Hippocampal formation (tissue), 2 donors: ENCODE measurements at places on chromosomes 5 and 9.

GRCh38 chr9:125812403-125812802, 65.2 kb downstream of the PBX3 start:
- DNase-seq: no peak

DNA sequence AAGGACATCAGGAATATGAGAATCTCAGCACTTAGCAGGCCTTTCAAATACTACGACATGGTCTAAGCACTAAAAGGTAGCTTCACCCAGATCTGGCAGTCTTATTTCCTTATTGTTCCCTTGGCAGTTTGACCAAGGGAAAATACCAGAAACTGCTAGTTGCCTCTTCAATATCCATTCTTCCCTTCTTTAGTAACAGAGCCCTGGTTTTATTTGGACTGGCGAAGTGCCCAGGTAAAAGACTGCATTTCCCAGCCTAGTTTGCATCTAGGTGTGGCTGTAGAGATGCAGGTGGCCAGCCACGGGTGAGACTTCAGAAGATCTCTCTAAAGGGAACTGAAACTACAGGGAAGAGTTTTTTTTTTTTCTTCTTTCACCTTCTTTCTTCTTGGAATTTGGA, 21.6 kb downstream of the DMRT2 start:
- DNase-seq: no peak

DNA sequence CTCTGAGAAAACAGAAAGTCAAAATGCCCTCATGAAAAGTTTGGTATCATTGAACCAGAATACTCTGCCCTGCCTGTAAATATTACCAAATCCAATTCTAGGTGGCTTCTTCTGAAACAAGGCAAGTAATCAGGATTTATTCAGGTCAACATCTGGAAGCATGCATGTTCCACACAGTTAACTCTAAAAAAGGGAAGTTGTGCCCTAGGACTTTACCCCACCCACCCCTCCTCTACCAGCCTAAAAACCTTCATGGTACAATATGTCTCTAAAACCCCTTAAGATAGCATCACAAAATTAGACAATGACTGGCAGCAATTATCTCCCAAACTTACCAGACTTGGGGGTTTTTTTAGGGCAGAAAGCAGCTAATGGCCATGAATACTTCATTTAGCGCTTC, 414.8 kb upstream of the SLC30A5 start:
- no peak for DNase-seq

GRCh38 chr5:119318256-119318894, 37.4 kb upstream of the TNFAIP8 start:
- DNase-seq: no peak

GRCh38 chr9:8477450-8477849, 677.9 kb upstream of the DMAC1 start:
- DNase-seq: no peak

DNA sequence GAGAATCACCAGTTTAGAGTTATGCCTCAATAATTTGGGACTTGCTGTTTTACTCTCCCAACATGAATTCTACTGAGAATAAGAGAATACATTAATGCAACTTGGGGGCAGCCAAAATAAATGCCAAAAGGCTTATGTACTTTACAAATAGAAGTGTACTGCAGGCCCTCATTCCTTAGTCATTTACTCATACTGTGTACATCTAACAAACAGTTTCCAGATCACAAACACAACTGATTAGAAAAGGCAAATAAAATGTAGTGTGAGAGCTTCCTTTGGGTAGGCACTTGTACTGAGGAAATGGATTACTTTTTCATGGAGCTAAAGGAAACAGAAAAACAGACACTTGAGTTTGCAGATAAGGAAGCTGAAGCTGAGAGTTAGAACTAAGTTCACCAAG, 12.6 kb downstream of the ANKDD1B start:
- DNase-seq: no peak

GRCh38 chr5:148202531-148203203, at the start of gene SPINK6:
Gene SPINK6, plus strand, starts transcription at chr5:148203042. Its CDS starts 55 bp downstream, at chr5:148203097.
- DNase-seq: no peak

DNA sequence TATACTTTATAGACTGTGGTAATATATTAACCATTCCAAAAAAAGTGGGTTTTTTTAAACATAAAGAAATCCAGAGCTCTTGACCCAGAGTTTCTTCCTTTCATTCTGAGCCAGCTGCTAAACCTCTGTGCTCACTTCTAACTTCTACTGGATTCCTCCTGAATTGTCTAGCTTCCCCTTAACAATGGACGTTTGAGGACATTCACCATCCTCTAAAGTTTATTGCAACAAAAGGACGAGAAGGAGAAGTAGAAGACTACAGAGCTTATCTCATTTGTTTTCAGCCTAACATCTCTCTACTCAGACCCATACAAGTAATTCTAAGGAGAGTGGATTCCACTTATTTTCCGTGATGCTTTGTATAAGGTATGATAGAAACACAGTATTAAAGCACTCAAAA, 284.2 kb downstream of the MAST4 start:
- no peak for DNase-seq

DNA sequence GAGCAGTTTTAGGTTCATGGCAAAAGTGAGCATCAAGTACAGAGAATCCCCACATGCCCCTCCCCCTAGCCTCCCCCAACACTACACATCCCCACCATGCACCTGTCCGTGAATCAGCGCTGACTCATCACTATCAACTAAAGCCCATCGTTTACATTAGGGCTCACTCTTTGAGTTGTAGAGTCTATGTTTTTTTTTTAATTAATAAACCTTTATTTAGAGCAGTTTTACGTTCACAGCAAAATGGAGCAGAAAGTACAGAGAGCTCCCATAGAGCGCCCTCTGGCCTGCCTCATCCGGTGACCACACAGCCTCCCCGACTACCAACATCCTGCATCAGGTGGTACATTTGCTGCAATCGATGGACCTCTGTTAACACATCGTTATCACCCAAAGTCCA, 47.9 kb upstream of the UNC5A start:
- DNase-seq: no peak

DNA sequence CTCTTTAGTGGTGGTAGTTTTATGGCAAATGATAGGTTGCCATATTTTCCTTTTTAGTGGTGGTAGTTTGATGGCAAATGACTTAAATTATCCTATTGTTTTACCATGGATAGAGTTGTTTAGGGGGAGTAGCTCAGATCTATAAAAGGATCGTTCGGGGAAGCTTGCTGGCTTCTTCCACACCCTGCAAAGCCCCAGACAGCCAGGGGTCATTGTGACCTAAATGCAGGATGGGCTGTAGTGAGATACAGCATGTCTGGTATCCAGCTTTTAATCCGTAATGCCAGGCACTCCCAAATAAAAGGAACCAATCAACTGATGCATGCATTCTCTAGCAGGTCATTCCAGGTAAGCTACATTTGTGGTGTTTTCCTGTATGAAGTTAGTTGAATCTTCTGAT, 67.1 kb downstream of the PRR16 start:
- no peak for DNase-seq

DNA sequence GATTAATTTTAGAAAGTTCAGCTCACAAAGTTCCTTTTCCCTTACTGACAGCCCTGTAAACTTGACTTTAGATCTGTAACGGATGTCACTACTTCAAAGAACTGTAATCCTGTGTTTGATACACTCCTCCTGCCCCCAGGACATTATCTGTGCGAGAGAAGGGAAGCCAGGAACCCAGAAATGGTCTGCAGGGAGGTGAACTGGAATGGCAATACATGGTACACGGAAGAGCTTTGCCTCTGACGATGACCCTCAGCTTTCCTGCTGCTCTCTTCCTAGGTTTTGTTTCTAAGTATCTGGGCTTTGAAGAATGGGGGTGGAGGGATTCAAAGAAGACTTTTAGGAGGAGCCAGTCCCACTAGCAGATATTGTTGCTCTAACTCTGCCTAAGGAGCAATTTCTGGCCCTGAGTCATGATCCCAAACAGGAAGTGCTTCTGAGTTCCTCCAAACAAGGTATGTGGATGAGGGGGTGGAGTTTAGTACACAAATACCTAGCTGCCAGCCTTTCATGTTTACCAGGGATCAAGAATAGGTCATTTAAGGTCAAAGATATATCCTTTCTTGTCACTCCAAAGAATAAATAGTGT, 43.4 kb upstream of the TMC1 start:
- no peak for DNase-seq

DNA sequence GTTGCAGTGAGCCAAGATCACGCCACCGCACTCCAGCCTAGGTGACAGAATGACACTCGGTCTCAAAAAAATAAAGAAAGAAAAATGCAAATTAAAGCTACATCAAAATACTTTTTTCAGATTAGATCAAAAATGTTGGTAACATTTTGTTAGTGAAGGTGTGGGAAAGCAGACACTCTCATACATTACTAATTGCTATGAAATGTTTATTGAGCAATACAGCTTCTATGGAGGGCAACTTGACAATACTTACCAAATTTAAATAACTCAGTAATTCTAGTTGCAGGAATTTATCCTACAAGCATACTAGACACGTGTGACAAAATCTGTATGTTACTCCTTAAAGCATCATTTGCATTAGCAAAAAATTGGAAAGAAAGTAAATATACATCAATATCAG, 4.1 kb downstream of the TRIM23 start:
- no peak for DNase-seq

- DNase-seq: no peak
Measured at GRCh38 chr9:122398371-122398924, 27.6 kb downstream of the PTGS1 start.
